ENCODE measurements at places on chromosomes 11 and 22. TPM values are rescaled to one million over a fixed set of nuclear protein-coding genes. Genes with fewer than 3 reads are reported as not detected.

WBP2NL gene
- total RNA-seq: 1.7 TPM

NXPE4 gene
- total RNA-seq: not detected

NFAM1 gene
- total RNA-seq: under 0.01 TPM

IGSF22 gene
- not detected for total RNA-seq

ZP1 gene
- 0.17 TPM for total RNA-seq

ANKK1 gene
- total RNA-seq: 0.15 TPM

KRTAP5-10 gene
- total RNA-seq: not detected

MCAM gene
- 2.3 TPM for total RNA-seq

TRMT112 gene
- 342 TPM for total RNA-seq

PNPLA5 gene
- 0.50 TPM for total RNA-seq

DEUP1 gene
- total RNA-seq: not detected

RAC2 gene
- total RNA-seq: 2.8 TPM

ANO5 gene
- total RNA-seq: not detected

MUC5AC gene
- not detected for total RNA-seq

E2F8 gene
- total RNA-seq: under 0.01 TPM

OR4A15 gene
- not detected for total RNA-seq

DEPDC7 gene
- total RNA-seq: 4.3 TPM

SLC16A8 gene
- 0.17 TPM for total RNA-seq

MOGAT2 gene
- total RNA-seq: not detected

MAJIN gene
- not detected for total RNA-seq

CABP4 gene
- total RNA-seq: not detected

PHOX2A gene
- total RNA-seq: not detected

HPX gene
- total RNA-seq: 1.7 TPM

BDNF gene
- 10.6 TPM for total RNA-seq

PDGFB gene
- not detected for total RNA-seq

TCN2 gene
- total RNA-seq: 9.2 TPM

C11orf87 gene
- not detected for total RNA-seq

HBG1 gene
- total RNA-seq: not detected

APOL3 gene
- total RNA-seq: 25.2 TPM

RAD9A gene
- 5.8 TPM for total RNA-seq

CCDC81 gene
- 1.0 TPM for total RNA-seq

PARVG gene
- not detected for total RNA-seq

OR5J2 gene
- not detected for total RNA-seq

EIF3F gene
- total RNA-seq: 385 TPM

CRYBB1 gene
- total RNA-seq: not detected

MICAL3 gene
- 18.9 TPM for total RNA-seq

BIK gene
- total RNA-seq: not detected

CCND1 gene
- 940 TPM for total RNA-seq

ANGPTL5 gene
- 1.3 TPM for total RNA-seq

ST3GAL4 gene
- 39.7 TPM for total RNA-seq

ANO3 gene
- total RNA-seq: 0.33 TPM

MS4A2 gene
- not detected for total RNA-seq

C11orf52 gene
- total RNA-seq: 0.66 TPM

FAM181B gene
- not detected for total RNA-seq

CRYBB2 gene
- total RNA-seq: not detected

DRD4 gene
- total RNA-seq: not detected
